ENCODE measurements at places on chromosomes 1 and 21.

GRCh38 chr21:36117286-36117741, 17.6 kb upstream of the CBR3 start:
- no peak for DNase-seq

- DNase-seq: no peak
These were observed 489.3 kb downstream of the RWDD3 start for GRCh38 chr1:95723346-95723745.

- peak; percentile 5 for DNase-seq
These were observed 23.6 kb downstream of the PTPRU start for GRCh38 chr1:29259802-29260441.

DNA sequence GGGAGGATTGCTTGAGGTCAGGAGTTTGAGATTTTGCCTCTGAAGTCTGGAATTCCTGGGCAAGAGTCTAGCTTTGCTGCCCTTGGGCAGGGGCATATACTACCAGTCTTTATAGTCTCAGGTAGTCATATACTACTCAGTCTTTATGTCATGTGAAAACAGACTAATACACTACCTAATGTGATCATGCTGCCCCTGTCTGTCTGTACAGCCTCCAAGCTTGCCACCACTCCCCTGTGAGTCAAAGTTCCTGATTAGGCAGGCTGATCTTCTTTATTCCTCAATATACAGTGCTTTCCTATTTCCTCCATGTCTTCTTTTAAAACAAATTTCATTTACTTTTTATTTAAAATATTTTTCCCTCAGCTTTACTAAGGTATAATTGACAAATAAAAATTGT, 105.3 kb upstream of the BEND5 start:
- no peak for DNase-seq

DNA sequence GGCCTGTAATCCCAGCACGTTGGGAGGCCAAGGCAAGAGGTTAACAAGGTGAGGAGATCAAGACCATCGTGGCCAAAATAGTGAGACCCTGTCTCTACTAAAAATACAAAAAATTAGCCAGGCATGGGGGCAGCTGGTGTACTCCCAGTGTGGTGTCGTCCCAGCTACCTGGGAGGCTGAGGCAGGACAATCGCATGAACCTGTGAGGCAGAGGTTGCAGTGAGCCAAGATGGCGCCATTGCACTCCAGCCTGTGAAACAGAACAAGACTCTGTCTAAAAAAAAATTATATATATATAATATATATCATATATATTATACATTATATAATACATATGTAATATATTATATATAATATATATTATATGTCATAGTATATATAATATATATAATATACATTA, 249.2 kb upstream of the TPTE start:
- no peak for DNase-seq

DNA sequence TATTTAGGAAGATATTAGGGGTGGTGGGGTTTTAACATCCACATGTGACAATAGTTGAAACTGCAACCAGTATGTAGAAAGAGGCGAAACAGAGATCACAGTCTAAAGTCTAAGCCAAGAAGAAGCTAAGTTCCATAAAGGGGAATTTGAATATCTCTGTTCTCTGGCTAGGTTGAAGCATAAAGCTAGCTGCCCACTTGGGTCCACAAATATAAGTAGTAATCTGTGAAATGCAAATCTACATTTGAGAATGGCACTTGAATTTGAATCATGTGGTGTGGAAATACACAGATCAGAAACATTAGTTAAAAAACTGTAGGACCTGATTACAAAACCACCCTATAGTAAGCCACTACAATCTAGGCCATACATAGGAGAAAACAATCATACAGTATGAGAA, 602.1 kb downstream of the LMO4 start:
- DNase-seq: no peak

DNA sequence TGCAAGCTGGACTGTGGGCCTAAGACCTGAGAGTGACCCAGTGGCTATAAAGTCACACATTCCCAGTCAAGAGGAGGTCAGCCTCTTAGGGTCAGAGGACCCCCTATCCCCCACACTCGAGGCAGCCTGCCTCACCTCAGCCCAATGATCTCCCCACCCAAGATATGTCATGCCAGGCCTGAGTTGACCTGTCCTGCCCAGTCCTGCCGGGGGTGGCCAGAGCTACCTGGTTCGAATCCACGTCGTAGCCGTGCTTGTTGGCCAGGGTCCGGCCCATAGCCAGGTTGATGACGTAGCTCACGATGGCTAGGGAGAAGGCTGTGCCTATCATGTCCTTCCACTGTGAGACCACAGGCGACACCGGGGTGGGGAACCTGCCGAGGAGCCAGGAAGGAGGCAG, 15.6 kb downstream of the SLC26A9 start:
- no peak for DNase-seq

GRCh38 chr21:39087238-39088030, 95.8 kb downstream of the PSMG1 start:
- no peak for DNase-seq

GRCh38 chr1:228414511-228415211, 2.0 kb downstream of the TRIM17 start:
- no peak for DNase-seq

GRCh38 chr1:239826211-239826610, 265.5 kb upstream of the FMN2 start:
- no peak for DNase-seq

DNA sequence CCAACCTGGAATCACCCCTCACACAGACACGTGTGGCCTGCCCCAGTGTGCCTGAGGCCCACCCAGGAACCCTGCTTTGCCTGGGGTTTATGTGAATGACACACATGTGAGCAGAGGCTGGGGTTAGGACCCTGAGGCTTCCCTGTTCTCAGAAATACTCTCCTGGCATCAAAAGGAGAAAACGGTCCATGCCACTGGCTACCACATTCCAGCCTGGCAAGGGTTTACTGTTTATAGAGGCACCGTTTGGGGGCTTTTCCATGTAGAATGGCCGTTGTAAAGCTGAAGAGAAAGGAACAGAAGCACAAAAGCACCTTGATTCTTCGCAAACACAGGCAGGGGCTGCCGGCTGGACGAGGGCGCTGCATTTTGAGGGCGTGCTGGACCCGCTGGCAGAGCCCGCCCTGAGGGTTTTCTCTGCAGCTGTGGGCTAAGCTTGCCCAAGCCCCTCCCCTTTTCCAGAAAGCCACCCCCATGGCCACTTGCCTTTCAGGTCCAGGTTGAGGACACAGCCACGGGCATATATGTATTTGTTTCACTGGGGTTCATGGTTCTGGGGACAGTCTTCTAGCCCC, 13.0 kb downstream of the TFF3 start:
- no peak for DNase-seq

GRCh38 chr1:3779265-3779911, 6.8 kb downstream of the SMIM1 start:
- no peak for DNase-seq

GRCh38 chr1:60502506-60502905, 428.9 kb upstream of the C1orf87 start:
- no peak for DNase-seq

DNA sequence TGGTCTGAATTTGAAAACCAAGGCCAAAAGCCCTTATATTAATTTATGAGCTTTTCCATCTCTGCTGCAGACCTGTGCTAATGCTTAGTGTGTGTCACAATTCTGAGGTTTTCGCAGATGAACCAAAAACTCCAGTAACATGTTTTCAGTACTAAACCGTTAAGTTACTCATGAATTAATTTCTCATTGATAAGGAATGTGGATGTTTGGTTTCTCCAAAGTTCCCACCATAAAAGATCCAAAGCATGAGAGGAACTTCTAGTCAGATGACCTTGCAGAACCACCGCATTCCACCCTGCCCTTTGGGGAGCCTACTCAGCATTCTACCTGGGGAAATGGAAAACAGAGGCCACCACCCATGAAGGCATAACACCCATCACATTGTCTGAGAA, 7.5 kb upstream of the LEPR start:
- DNase-seq: no peak

DNA sequence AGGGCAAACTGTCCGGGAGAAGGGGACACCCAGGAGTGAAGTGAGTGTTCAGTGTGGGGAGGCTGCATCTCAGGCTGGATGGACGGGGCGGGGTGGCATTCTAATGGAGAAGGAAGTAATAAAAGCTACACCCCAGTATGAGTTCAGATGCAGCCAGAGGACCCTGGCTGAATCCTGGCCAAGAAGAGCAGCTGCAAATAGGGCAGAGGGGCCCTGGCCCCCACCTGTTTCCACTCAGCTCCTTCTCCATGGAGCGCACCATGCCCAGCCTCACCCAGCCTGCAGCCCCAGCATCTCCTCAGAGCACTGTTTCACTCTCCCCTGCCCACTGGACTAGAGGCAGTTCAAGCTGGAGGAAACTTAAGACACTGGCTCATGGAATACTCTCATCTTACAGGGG, 46.4 kb downstream of the KCND3 start:
- no peak for DNase-seq

DNA sequence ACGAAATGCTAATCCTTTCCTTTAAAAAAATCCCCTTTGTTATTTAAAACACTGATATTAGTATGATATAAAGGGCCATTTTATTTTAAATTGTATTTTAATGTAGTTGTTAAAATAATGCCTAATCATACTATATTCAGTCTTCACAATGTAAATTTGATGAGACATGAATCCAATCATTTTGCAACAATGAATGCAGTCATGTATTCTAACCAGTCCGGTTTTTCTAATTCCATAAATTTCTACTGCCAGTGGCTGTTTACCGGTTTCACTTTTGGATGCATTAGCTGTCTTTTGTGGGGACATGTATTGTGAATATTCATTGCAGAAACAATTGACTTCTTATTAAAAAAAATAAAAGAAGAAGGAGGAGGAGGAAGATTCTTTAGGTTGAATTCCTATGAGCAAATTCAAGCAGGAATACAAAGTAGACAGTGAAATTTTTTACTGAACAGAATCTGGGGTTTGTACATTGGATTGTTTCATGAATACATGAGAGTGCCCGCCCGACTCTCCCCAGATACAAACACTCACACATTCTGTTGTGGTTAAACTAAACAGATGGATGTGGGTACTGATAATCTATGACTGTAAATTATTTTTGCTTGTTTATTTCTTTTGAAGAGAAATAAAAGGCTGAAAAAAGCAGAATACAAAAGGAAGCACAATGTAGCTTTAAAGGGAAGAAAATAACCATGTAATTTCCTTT, 624.8 kb upstream of the PTBP2 start:
- no peak for DNase-seq

DNA sequence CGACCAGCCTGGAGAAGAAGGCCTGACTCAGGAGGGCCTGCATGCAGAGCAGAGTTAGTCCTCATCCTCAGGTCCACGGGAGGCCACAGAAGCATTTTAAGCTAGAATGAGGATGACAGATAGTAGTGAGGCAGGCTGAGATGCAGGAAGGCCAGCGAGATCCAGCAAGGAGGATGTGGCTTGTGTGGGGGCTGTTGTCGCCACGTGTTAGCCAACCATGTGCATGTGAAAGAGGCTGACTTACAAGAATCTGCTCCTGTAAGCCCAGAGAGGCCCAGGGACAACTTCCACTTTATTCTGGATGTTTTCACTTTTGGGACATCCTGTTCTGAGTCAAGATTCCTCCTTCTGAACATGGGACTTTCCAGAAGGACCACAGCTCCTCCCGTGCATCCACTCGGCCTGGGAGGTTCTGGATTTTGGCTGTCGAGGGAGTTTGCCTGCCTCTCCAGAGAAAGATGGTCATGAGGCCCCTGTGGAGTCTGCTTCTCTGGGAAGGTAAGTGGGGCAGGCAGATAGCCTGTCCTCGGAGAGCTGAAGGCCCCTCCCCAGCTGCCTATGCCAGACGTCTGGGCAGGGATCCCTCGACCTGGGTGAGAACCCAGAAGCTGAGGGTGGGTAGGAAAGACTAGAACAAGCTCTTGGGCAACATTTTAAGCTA, at the start of gene SLAMF8:
SLAMF8 (plus strand) TSS at position 433 of the 661 bp plus-strand sequence; CDS start at position 459, 26 bp downstream.
- DNase-seq: peak; percentile 48

- DNase-seq: no peak
These were observed 27.0 kb upstream of the BTG2 start for GRCh38 chr1:203278082-203278884.

DNA sequence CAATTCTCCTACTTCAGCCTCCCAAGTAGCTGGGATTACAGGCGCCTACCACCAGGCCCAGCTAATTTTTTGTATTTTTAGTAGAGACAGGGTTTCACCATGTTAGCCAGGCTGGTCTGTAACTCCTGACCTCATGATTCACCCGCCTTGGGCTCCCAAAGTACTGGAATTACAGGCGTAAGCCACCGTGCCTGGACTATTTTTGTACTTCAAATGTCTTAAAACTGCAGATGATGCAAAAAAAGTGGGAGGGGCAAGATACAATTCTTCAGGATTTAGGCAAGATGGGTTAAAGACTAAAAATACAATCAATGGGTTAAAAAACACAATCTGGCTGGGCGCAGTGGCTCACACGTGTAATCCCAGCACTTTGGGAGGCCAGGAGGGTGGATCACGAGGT, 4.7 kb downstream of the SCAF4 start:
- DNase-seq: no peak

DNA sequence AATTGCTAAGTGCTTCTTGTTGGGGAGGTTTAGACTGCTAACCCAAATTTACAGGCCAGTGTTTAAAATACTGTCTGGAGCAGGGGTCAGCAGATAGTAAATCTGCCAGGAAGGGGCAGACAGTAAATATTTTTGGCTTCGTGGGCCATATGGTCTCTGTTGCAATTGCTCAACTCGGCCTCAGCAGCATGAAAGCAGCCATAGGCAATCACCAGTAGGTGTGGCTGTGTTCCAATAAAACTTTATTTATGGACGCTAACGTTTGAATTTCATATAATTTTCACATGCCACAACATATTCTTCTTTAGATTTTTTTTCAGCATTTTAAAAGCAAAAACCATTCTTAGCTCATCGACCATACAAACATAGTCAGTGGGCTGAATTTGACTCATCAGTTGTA, 172.7 kb downstream of the BRINP2 start:
- no peak for DNase-seq

GRCh38 chr1:6466023-6466422, at the start of gene TNFRSF25:
Gene TNFRSF25, minus strand, starts transcription at chr1:6466173. Its CDS starts 66 bp downstream, at chr1:6466107.
- DNase-seq: no peak

GRCh38 chr21:16891821-16892220, 621.0 kb upstream of the CXADR start:
- DNase-seq: no peak
